Activated CD4-positive, alpha-beta memory T cell treated with anti-CD3 and anti-CD28 coated beads, Interleukin-2, amount 10 ng/mL, durations not matched to agents 7 days and 5 days (primary cell): ENCODE measurements at places on chromosomes 12 and 14.

DNA sequence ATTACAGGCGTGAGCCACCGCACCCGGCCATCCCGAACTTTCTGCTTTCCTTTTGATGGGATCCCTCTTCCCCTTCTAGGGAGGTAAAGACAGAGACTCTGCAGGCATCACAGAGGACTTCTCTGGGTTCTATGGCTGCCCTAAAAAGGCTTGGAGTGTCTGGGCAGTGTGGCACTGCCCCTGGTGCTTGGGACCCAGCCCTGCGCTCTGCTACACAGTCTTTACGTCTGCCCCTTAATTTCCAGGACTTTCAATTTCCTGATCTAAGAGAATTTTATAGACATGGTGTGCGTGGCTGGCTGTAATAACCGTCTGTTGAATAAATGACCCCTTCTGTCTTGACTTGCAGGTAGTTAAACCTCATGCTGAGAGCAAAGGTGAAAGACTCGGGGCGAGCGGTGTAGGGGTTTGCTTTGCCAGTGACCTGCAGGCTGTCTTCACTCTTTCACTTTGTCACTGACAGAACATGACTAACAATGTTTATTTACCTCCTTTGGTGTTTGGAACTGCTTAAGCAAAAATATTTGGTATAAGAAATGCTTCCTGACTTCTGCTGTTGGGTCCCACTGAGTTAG, 110.9 kb upstream of the MAP1LC3B2 start:
- DNase-seq: no peak

DNA sequence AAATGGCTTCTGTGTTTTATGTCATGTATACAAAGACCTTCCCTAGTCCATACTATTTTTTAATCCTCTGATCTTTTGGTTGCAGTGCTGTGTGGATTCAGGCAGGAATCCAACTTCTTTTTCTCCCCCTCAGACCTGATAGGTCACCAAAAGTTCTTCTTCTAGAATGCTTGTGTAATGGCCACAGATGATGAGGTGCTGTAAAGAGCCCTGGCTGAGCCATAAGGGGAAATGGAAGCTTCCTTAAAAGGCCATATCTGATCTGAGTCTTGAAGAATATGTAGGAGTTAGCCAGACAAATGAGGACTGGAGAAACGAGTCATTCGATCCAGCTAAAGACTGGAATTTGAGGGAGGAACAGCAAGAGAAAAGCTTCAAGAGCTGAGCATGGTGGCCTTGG, 353.9 kb downstream of the PCNX1 start:
- no peak for DNase-seq

DNA sequence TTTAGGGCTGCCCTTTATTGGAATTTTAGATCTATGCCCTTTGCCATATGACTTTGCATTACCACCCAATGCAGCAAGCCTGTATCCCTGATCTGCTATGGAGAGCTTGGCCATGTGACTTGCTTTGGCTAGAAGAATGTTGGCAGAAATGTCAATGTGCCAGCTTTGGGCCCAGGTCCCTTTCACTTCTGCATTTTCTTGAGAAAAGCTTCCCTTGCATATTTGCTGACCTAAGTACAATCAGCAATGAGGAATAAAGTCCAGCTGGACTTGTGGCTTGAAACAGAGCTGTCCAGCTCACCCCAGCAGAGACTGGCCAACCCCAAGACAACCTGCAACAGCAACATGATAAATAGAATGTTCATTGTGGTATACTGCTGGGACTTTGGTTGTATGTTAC, 135.9 kb downstream of the PAH start:
- no peak for DNase-seq

DNA sequence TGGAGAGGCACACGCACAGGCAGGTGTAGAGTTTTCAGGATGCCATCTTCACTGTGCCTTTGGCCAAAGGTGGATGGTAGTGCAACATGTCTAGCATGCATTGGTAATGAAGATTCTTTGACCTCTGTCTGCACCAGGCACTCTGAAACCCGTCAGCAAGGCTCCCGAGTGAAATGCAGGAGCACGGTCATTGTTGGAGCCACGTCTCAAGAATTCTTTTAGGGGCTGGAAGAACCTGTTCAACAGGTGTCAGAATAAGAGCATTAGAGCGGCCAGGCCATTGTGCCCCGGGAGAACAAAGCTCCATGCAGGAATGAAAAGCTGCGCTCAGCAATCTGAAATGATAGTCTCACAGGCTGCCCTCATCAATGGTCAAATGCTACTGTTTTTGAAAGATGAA, 40.2 kb upstream of the DICER1 start:
- DNase-seq: no peak

DNA sequence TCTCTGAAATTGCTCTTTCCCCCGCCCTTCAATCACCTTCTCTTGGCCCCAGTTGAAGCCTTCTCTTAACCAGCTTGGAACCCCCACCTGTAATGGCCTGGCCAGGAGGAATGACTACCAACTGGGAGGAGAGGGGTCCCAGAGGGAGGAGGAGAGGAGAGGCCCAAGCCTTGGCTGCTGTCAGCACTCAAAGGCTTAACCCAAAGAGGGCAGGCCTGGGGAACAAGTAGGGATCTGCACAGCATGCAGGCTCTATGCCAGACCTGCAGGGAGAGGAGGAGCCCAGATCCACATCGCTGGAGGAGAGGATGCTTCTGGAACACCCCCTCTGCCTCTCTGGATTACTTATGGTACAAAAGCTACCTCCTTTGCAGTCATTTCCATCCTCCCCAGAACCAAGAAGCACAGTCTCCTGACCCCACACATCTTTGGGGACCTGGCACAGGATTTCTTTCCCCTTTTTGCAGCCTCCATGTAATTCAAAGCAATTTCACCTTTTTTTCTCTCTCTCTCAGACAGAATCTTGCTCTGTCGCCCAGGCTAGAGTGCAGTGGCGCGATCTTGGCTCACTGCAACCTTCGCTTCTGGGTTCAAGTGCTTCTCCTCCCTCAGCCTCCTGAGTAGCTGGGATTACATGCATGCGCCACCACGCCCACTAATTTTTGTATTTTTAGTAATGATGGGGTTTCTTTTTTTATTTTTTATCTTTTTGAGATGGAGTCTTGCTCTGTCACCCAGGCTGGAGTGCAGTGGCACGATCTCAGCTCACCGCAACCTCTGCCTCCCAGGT, 6.2 kb downstream of the RARG start:
- no peak for DNase-seq

- no peak for DNase-seq
These were observed 63.7 kb downstream of the R3HDM2 start for GRCh38 chr12:57367121-57367520.

DNA sequence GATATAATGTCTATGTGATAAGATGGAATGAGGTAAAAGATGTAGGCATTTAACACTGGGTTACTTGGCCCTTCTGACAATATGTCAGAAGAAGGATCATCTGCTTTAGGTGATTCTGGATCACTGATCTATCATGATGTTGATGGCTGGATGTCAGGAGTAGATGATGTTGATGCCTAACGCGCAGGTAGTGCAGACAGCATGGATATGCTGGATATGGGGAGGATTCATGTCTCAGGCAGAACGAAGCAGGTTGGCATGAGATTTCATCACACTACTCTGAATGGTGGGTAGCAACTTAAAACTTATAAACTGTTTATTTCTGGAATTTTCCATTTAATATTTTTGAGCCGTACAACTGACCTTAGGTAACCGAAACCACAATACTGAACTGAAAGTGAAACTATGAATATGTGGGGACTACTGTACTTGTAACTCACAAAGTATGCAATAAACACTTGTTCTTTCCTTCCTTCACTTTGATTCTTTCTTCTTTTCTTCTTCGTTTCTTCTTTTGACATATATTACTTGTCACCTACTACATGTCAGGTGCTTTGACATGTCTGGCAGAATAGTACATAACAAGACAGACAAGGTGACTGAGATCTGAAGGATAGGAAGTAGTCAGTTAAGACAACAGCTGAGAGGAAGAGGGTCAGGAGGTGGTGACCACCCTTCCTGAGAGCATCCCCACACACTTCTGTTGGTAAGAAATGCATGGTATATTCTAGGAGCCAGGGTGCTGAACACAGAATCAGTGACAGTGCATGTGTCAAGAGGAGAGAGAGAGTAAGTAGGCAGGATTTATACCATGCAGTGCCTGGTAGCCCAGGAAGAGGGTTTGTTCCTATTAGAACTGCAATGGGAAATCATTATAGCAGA, 238.8 kb downstream of the PPFIA2 start:
- no peak for DNase-seq

DNA sequence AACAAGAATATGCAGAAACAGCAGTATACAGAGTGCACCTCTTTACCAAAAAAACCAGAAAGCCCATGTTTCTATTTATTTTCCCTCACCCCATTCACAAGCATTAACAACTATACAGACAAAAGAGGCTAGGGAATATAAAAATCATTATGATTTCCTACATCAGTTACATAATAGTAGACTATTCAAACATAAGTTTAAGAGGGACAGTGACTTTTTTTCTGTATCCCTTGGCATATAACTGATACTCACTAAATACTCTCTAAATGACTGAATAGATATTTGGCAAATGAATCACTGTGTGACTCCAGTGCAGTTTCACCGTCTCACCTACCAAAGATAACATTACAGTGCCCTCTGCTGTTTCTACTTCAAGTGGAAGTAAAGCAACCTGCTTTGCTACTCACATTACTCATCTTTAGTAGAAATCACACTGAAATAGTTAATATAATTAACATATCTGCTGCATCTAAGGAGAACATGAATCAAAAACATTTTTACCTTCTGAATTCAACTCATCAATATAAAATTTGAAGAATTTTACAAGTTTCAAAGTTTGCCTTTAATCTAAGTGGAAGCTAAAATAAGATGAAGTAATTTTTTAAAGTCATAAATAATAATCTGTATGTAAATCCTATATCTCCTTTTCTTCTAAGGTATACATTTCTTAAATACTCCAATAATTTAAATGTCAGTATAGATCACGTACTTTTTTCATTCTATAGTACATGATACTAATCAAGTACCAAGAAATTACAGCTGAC, 103.8 kb downstream of the OSBPL8 start:
- peak; percentile 22 for DNase-seq

DNA sequence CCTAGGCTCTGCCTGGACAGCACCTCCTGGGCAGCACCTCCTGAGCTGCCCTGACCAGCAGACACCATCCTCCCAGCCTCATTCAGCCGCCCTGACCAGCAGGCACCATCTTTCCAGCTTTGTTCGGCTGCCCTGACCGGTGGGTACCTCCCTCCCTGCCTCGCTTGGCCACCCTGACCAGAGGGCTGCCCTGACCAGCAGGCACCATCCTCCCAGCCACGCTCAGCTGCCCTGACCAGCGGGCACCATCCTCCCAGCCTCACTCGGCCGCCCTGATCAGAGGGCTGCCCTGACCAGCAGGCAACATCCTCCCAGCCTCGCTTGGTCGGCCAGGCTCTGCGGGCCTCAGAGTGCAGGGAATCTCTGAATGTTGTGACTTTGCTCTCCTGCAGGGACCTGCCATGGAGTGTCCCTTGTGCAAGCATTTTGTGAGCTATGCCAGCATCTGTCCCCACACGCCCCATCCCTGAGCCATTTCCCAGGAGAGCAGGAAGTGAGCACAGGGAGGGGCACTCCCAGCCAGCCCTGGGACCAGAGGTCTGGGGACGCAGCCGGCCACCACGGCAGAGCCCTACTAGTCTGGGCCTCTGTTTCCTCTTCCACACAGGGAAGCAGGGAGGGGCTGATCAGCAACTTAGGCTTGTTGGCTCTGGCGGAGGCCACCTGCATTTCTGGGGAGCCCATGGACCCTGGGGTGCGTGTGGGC, 265.5 kb downstream of the SEC23A start:
- no peak for DNase-seq
